ENCODE measurements at places on chromosomes 1 and 21. TPM values are rescaled to one million over a fixed set of nuclear protein-coding genes. Genes with fewer than 3 reads are reported as not detected.
A peak's percentile ranks its signal among the peaks of the same experiment; 100 is the strongest.

DNA sequence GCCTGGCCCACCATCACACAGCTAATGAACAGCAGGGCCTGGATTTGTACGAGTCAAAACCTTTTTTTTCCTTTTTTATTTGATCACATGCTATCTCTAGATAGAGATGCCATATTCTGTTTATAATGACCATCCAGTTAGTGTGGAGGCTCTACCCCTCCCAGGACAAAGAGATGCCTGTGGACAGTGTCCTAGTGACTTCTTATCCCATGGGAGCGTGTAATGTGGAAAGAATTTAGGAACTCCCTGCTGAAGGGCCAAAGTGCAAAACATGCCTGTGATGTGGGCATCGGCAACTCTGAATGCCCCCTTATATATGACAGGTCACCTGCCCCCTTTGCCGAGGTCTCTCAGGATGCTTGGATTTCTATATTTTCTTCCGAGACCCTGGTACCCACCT, 292.2 kb downstream of the RRAGC start:
- DNase-seq: no peak

DNA sequence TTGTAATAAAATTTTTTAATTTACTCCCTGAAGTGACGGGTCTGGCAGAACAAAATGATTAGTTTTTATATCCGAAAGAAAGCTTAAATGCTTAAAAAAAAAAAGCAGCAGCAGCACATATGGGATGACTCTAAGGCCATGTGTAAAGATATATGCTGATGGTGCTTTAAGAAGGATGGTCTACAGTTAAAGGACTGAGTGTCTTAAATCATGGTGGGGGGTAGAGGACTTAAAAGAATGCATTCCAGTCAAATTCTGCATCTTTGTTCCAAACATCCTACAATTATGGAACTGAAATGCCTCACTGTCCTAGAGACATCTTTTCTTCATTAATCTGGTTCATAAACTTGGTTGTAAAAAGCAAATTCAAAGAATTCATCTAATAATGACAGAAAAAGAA, 7.0 kb downstream of the KDM5B start:
- peak; percentile 1 for DNase-seq

GRCh38 chr1:41467673-41468072, 16.8 kb downstream of the EDN2 start:
- DNase-seq: no peak

DNA sequence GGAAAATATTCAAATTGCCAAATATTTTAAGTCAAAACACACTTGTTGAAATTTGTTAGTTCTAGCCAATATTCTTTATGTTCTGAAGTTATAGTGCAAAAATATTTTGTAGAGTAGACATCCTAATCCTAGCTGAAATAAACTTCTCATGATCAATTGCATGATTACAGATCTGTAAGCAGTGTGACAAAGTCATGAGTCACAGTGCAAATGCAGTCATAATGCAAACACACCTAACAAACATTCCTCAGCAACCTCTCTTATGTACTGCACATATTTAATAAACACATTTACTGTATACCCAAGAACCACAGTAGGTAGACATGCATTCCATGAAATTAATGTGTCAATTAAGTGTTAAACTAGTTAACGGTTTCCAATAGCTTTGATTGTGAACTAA, 1857.4 kb downstream of the NCAM2 start:
- DNase-seq: no peak

The MYOG gene
- 11.0 TPM for total RNA-seq

DNA sequence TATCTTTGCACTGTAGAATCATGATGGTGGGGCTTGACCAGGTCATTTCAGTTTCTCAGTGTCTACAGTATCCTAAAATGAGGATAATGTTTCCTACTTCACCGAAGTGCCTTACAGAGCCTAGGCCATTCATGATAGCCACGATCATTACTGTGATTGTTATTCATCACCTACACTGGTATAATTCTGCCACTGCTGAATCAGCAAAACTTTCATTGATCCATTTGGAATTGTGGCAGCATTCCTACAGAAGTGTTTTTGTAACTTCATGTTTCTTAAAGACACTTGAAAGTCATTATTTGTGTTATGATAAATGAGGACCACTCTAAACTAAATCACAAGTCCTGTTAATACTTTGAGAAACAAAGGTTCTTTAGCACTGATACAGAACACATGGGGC, 6.0 kb upstream of the PLPPR5 start:
- no peak for DNase-seq

The VASH2 gene
- 11.6 TPM for total RNA-seq

DNA sequence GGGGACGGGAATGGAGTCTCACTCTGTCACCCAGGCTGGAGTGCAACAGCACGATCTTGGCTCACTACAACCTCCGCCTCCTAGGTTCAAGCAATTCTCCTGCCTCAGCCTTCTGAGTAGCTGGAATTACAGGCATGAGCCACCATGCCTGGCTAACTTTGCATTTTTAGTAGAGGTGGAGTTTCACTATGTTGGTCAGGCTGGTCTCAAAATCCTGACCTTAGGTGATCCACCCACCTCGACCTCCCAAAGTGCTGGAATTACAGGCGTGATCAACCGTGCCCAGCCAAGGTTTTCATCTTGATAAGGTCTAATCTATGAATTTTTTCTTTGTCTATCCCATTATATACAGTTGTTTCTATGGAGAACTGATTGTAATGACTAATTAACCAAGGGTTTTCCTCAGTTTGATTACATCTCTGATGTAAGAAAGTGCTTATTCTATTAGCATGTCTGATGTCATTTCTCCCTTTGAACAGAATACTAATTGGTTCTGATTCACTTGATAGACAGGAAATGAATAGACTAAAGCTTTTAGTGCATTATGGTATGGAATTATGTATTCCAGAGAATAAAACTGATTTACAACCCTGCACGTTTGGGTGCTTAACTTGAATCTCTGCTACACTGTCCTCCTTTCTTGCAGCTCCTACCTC, 11.9 kb downstream of the PACC1 start:
- DNase-seq: no peak

Data from skin of body (tissue), 3 donors.